A549 treated with ZK216348 at 1 μM for 4 hours (cell line): ENCODE measurements at places on chromosomes 13 and 19. TPM values are rescaled to one million over a fixed set of nuclear protein-coding genes. Genes with fewer than 3 reads are reported as not detected.

Gene FAM216B
- not detected in 5 replicates for total RNA-seq

Gene ZNF45
- 9.1 to 12.6 TPM (median 10.9 TPM) in 5 replicates for total RNA-seq

Gene NLRP12
- total RNA-seq = 0.04 TPM in 1 of 5 replicates, not detected in the others

Gene ZNF564
- 1.8 to 2.6 TPM (median 2.0 TPM) in 5 replicates for total RNA-seq

Gene KLK10
- total RNA-seq = 0.20 to 0.60 TPM (median 0.50 TPM) in 4 of 5 replicates, not detected in the other

Gene ZNF154
- total RNA-seq = not detected in 5 replicates

Gene GFY
- 0.14 to 0.39 TPM (median 0.20 TPM) in 3 of 5 replicates, not detected in the others for total RNA-seq

Gene LYPD3
- 0.24 to 0.58 TPM (median 0.42 TPM) in 5 replicates for total RNA-seq

Gene LENG1
- total RNA-seq = 7.9 to 9.8 TPM (median 8.4 TPM) in 5 replicates

Gene ZNF91
- total RNA-seq = 0.26 to 0.45 TPM (median 0.38 TPM) in 5 replicates

Gene SIGLEC12
- total RNA-seq = not detected in 5 replicates

Gene CKM
- total RNA-seq = 0.08 TPM in 1 of 5 replicates, not detected in the others

Gene TMC4
- 1.5 to 2.8 TPM (median 1.6 TPM) in 5 replicates for total RNA-seq

Gene DNAAF3
- total RNA-seq = 3.1 to 6.7 TPM (median 5.6 TPM) in 5 replicates

Gene ZNF536
- total RNA-seq = not detected in 5 replicates

Gene MRPL57
- total RNA-seq = 18.3 to 27.0 TPM (median 24.5 TPM) in 5 replicates

Gene SLC6A16
- total RNA-seq = 0.60 to 1.3 TPM (median 0.90 TPM) in 5 replicates

Gene CILP2
- 0.28 to 0.46 TPM (median 0.37 TPM) in 4 of 5 replicates, not detected in the other for total RNA-seq

Gene ALOX5AP
- 4.7 to 9.0 TPM (median 7.1 TPM) in 5 replicates for total RNA-seq

Gene ERICH4
- not detected in 5 replicates for total RNA-seq

Gene SPRY2
- 8.7 to 14.1 TPM (median 12.7 TPM) in 5 replicates for total RNA-seq

Gene TNFSF13B
- 0.13 TPM in 1 of 5 replicates, not detected in the others for total RNA-seq

Gene EBI3
- 1.5 to 4.8 TPM (median 3.0 TPM) in 5 replicates for total RNA-seq

Gene SLC27A1
- total RNA-seq = 1.7 to 3.6 TPM (median 2.8 TPM) in 5 replicates

Gene LMTK3
- total RNA-seq = 2.2 to 6.0 TPM (median 5.9 TPM) in 5 replicates

Gene TMEM255B
- total RNA-seq = 0.86 to 1.2 TPM (median 1.1 TPM) in 5 replicates

Gene LILRB2
- total RNA-seq = 0.05 to 0.14 TPM (median 0.05 TPM) in 3 of 5 replicates, not detected in the others

Gene ADAMTSL5
- total RNA-seq = 2.0 to 4.1 TPM (median 2.7 TPM) in 5 replicates

Gene ZNF8
- total RNA-seq = 0.93 to 1.4 TPM (median 1.1 TPM) in 5 replicates

Gene RBM42
- total RNA-seq = 125 to 206 TPM (median 199 TPM) in 5 replicates

Gene CGB2
- total RNA-seq = 0.41 to 0.94 TPM in 2 of 5 replicates, not detected in the others

Gene EDNRB
- not detected in 5 replicates for total RNA-seq

Gene CCDC61
- total RNA-seq = 2.6 to 6.1 TPM (median 4.8 TPM) in 5 replicates

Gene DMPK
- total RNA-seq = 29.8 to 57.5 TPM (median 50.9 TPM) in 5 replicates

Gene CERS1
- 3.1 to 7.2 TPM (median 6.3 TPM) in 5 replicates for total RNA-seq

Gene ZNF429
- not detected in 5 replicates for total RNA-seq

Gene CSNK1A1L
- total RNA-seq = not detected in 5 replicates

Gene C1QTNF9
- not detected in 5 replicates for total RNA-seq

Gene NDUFB7
- total RNA-seq = 141 to 211 TPM (median 194 TPM) in 5 replicates

Gene IRGC
- total RNA-seq = not detected in 5 replicates

Gene TLE6
- 3.2 to 6.9 TPM (median 4.4 TPM) in 5 replicates for total RNA-seq

Gene SEMA6B
- 4.3 to 6.9 TPM (median 6.2 TPM) in 5 replicates for total RNA-seq

Gene TSSK6
- total RNA-seq = 0.31 to 2.0 TPM (median 1.7 TPM) in 5 replicates

Gene LPAR6
- 0.56 to 1.8 TPM (median 0.93 TPM) in 5 replicates for total RNA-seq

Gene KCNRG
- total RNA-seq = 0.41 to 1.0 TPM (median 0.59 TPM) in 5 replicates

Gene OR1M1
- total RNA-seq = not detected in 5 replicates

Gene MADCAM1
- total RNA-seq = 0.18 to 0.51 TPM (median 0.31 TPM) in 4 of 5 replicates, not detected in the other

Gene PSG6
- not detected in 5 replicates for total RNA-seq

Gene MED16
- total RNA-seq = 11.8 to 23.9 TPM (median 23.1 TPM) in 5 replicates

Gene SLC25A42
- 0.19 to 1.1 TPM (median 0.87 TPM) in 5 replicates for total RNA-seq
